GM12878 (cell line): ENCODE measurements at places on chromosomes 2 and 18. TPM values are rescaled to one million over a fixed set of nuclear protein-coding genes. Genes with fewer than 3 reads are reported as not detected.

RPRM gene
- total RNA-seq, result not detected in 2 replicates

SLC4A5 gene
- total RNA-seq, result 2.3 and 4.4 TPM in 2 replicates

DNA sequence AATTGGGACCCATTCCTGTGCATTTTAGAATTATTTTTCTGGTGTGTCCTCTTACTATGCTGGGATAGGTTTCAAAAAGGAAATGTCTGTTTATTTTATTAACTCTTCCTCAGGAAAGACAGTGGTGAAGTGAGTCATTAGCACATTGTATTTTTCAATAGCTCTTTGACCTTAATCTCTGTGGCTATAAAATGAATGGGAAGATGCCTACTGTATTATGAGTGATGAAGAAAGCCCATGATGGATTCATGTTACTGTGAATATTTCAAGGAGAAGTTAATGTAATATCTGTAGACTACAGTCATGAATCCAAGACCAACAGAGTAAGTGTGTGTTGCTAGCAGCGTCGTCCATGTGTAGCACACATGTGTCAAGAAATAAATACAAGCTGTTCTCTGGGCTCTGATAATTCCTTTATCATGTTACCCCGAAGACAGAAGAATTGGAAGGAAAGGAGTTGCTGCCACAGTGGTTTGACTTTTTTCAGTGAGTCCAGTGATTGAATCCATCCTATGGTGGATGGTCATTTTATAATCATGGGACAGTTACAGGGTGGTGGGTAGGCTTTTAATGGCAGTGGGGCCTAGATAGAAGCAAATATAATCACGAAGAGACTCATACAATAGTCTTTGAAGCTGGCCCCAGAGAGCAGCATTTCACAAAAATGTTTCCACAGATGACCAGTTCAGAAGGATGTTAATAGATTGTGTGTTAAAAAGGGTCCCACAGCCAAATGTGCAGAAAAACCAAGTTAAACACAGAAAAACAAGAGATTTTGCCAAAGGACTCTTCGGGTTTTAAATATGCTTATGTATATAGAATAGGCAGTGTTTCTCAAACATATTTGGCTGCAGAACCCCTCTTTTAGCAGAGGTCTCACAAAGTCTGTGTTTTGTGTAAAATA, 239.7 kb upstream of the RASGRP3 start:
- no peaks in the 10 kb centered on the region for H3K36me3 ChIP-seq
- no peak for DNase-seq
- no peaks in the 10 kb centered on the region for H3K27me3 ChIP-seq
- H3K4me1 ChIP-seq, result no peaks in the 10 kb centered on the region
- no peak overlapping the region for H3K4me3 ChIP-seq

DNA sequence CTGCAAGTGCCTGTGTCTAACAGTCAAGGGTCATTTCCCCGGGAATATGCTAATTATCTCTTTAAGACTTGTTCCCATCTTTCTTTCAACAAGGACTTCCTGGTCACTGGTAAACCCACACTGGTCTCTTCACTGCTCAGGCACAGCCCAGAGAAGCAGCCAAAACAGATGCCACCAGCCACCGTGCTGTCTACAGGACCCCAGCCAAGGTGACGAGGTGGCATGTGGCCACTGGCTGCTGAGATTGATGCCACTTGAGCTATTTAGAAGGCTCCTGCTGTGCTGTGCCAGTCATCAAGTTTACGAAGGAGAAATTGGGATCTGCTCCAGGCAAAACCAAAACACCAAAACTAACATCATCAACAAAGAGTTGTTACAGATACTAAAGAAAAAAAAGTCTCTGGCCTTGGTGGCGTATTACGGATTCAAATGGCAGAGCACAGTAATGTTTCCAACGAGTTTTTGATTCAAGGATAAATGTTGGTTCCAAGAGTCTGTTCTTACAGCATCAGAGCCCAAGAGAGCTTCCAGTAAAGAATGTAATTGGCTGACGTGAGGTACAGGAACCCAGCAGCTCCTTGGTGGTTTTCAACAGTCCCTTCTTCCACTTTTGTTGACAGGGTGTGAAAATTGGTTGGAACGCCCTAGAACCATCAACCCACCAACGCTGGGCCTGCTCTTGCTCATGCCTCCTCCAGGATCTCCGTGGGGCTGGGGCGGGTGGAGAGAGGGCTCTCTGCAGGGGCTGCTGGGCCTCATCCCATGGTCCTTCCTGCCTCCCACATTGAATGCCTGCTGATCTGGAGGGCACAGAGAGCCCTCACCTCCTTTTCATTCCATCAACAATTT, 63.7 kb upstream of the ZCCHC2 start:
- no peaks in the 10 kb centered on the region for H3K36me3 ChIP-seq
- H3K27me3 ChIP-seq, result no peaks in the 10 kb centered on the region
- no peaks in the 10 kb centered on the region; the same call in 1 of the 2 replicates for H3K4me1 ChIP-seq
- no peak for DNase-seq

DNA sequence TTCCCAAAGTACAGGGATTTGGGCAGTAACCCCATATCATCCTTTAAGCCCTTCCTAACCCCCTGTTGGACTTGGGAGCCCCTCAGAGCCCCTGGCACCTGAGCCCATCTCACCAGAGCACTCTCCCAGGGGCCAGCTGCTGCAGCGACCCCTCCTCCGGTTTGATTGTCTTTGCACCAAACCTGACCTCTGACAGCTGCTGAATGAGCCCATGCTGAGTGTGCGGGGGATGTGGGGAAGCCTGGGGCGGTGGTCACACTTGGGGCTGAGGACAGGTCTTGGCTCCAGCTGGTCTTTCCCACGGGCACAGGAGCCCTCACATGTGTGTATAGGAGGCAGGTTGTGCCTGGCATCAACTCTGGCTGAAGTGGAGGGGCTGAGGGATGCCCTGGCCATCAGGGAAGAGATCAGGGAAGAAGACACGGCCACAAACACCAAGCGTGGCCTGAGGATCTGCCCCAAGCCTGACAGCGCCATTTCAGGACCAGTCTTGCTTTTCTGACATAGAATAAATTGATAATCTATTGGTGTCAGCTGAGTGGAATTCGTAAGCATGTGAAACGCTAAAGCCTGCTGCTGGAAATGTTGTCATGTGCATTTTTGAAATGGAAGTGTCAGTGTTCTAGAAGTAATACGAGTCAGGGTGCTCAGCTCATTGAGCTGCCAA, 102.4 kb downstream of the ACKR3 start:
- no peaks in the 10 kb centered on the region for H3K27me3 ChIP-seq
- H3K27ac ChIP-seq, result no peak overlapping the region
- no peak overlapping the region for H3K4me3 ChIP-seq
- no peaks in the 10 kb centered on the region for H3K4me1 ChIP-seq
